Left kidney (tissue), 8 donors: ENCODE measurements at places on chromosomes 7 and 10. TPM values are rescaled to one million over a fixed set of nuclear protein-coding genes. Genes with fewer than 3 reads are reported as not detected.

DNA sequence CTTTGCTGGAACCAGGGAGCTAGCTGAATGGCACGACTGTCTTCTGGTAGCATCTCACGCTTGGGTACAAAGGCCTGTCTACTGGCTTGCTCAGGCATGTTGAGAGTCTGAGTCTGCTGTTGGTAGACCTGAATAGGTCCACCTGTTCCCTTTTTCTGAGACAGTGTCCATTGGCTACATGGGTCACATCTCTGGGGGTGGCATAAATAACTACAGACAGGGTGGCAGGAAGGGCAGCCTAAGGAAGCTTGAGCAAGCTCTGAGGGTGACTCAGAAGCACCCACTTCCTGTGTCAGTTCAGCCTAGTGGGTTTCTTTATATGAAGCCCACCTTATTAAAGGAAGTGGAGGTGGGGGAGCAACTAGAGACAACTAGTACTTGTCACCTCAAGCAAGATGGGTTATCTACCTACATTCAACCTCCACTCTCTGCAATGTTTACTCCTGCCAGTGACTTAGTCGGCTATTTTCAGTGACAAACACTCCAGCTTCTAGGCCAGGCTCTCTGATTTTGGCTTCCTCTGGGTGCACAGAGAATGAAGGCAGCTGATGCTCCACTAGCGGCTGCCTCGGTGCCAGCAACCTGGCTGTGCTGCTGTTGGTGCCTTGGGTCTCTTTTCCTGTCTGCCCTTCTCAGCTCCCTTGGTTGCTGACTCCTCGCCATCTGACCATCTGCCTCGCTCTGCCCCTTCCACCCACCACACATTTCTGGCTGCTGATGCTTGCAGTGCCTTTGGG lies 5.7 kb upstream of the ZYX start:
- DNase-seq, result no peak

GRCh38 chr7:51300762-51301674 lies 15.6 kb downstream of the COBL start:
- DNase-seq, result no peak

DNA sequence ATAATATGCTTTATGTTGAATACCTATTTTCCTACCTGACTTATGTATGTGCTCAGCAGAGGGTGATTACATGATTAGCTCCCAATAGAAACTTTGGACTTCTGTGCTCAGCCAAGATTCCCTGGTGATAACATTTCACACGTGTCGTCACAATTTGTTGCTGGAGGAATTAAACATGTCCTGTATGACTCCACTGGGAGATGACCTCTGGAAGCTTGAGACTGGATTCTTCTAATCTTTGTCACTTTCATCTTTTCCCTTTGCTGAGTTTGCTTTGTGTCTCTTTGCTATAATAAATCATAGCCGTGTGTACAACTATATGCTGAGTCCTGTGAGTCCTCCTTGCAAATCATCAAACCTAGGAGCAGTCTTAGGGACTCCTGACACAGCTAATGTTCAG lies 120.9 kb upstream of the LRRTM3 start:
- no peak for DNase-seq

- DNase-seq, result no peak
Measured at GRCh38 chr10:47366181-47366631, 17.9 kb downstream of the ZNF488 start.

DNA sequence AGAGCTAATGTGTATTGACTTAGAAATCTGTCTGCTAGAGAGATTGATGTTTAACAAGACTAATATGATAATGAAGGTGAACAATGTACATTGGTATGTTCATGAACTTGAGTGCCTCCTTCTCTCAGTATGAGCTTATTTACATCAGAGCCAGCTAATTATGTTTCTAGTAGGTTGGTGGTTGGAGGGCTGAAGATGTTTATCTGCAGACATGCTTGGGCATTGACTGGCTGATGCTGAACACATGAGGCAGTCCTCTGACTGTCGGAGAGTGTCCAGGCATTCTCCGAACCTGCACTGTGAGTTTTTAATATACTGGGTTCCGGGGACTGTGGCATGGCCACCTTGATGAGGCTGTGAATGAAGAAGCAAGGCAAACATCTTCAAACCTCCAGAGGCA lies 47.5 kb downstream of the BMPER start:
- DNase-seq, result no peak

GRCh38 chr10:80104066-80104926 lies 25.8 kb downstream of the TMEM254 start:
- DNase-seq, result peak; percentile 31

DNA sequence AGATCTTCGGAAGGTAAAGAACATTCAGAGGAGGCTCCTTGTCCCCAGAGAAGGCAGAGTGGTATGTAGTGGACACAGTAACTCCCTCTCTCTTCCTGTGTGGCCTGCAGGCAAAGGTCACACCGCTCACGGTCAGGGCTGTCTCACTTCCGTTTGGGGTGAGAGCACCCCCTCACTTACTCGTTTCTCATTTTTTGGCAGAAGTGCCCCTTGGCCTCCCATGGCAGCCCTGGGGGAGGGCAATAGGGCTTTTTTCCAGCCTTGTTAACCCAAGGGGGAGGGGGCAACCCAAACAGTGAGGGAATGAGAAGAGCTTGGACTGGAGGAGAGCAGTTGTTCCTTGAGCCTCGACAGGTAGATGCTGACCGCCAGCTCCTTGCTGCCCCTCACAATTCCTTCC lies 31.8 kb upstream of the SRGN start:
- DNase-seq, result no peak

DNA sequence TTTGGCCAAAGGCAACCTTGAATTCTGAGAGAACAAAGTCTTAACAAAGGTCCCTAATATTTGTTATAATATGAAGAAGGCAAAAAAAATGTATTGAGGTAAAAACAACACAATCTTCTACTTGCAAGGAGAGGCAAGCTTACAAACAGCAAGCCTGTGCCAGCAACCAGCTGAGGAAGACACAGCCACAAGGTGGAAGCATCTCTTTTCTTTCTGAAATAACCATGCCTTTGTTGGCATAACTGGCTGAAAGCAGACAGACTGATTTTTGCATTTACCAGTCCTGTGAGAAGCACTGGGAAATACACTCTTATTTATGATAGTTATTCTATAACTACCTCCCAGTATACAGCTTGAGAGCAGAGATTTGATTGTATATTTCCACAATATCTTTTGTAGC lies 292.0 kb downstream of the PHTF2 start:
- DNase-seq, result no peak

- no peak for DNase-seq
Measured at GRCh38 chr10:70192326-70192968, 22.1 kb upstream of the SAR1A start.

- DNase-seq, result peak; percentile 50
Measured at GRCh38 chr10:87861566-87861952, 1.8 kb downstream of the KLLN start.

DNA sequence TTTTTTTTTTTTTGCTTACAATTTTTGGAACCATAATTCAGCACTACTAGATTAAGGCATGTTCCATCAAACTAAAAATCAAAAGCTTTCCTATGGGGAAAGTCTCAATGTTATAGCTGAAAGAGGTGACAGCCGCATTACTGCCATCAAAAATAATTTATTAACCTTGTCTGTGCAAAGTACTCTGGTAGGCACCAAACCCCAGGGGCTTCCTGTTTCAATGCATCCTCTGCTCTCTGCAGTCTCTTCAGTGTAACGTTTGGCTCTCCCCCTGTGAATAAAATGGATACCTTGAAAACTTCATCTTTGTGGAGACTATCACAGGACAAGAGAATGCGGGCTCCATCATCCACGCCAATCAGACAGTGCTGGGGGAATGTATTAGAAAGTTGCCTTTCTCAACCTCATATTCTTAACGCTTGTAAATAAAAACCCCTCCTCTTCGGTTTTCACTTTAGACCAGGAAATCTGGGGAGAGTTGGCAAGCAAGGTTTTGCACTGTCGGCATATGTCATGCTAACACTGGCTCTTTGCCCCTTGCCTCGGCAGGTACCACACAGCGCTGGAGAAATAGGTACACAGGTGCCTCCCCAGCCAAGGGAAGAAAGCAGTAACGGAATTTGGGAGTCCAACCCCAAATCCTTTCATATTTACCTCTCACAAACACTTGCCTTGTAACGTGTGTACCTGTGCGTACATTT lies 1.6 kb upstream of the NRG3 start:
- no peak for DNase-seq

GRCh38 chr10:98418665-98419468 lies 3.9 kb upstream of the PYROXD2 start:
- no peak for DNase-seq

GRCh38 chr7:143259765-143260164 lies 3.5 kb upstream of the GSTK1 start:
- no peak for DNase-seq

GRCh38 chr7:156897673-156898072 lies 4.7 kb upstream of the LMBR1 start:
- no peak for DNase-seq

DNA sequence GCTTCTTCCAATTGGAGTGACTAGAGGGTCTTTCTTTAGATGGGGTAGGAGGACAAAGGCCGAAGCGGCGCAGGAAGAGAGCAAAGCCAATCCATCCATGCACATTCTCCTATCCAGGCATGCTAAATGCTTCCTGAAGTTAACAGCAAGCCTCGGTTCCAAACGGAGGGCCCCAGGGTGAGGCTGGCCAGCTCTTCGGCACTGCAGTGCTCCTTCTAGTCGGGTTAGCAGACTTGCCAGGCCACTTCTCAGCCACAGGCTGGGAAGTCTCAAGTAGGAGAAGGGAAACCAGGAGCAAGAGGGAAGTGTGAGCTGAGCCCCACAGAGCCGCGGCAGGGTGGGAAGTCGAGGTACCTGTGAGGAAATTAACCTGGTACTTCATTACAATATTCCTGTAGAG lies 253.8 kb upstream of the INHBA start:
- no peak for DNase-seq

GRCh38 chr10:99004738-99005137 lies 230.9 kb downstream of the HPSE2 start:
- no peak for DNase-seq

DNA sequence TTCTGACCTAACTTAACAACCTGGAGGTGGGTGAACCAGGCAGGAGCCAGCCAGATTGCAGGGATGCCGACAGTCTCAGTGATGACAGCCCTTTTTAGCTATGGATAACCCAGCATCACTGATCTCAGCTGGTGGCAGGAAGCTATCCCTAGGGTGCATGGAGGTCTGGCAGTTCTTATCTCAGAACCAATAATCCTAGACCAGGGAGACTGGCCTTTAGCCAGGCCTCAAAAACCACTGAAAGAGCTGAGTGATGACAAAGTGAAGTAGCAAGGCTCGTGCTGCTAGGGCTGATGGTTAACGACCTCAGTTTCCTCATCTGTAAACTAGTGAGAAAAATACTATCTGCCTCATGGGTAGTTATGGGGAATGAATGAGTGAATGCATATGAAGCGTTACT lies 112.5 kb downstream of the RALA start:
- DNase-seq, result no peak

- DNase-seq, result no peak
Measured at GRCh38 chr10:66629996-66630395, 295.8 kb upstream of the LRRTM3 start.

DNA sequence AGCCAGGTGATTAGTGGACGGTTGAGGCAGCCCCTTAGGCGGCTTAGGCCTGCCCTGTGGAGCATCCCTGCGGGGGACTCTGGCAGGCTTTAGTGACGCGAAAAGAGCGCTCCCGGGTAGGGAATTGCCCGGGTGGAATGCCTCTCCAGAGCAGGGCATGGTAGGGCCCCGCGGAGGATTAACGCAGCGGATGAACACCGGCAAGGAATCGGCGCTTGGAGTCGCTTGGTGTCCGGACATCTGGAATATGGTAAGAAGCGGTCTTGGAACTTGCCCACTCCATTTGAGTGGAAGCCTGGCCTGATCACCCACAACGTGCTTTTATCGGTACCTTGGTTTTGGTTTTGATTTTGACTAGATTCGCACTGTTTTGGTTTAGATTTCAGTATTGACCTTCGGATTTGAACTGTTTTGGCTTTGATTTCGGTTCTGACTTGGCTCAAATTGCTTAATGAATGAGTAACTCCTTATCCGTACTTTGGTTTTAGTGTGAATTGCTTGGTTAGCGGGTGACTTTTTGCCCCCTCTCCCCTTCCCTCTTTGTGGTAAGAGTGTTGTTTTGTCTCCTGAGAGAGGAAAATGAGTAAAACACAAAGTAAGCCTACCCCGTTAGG lies 24.2 kb upstream of the CHST3 start:
- DNase-seq, result no peak

The CYP3A4 gene
- polyA plus RNA-seq, result 0.42 TPM

The CTAGE4 gene
- polyA plus RNA-seq, result 1.0 TPM

The SYT15B gene
- polyA plus RNA-seq, result 1.1 TPM

The LIPK gene
- polyA plus RNA-seq, result not detected

The HOXA11 gene
- polyA plus RNA-seq, result 32.2 TPM

The EPO gene
- 0.20 TPM for polyA plus RNA-seq
